Skin of body (tissue), 3 donors: ENCODE measurements at places on chromosomes 3 and 15. TPM values are rescaled to one million over a fixed set of nuclear protein-coding genes. Genes with fewer than 3 reads are reported as not detected.
A peak's percentile ranks its signal among the peaks of the same experiment; 100 is the strongest.

Gene FRMD5
- 0.69 TPM for total RNA-seq

DNA sequence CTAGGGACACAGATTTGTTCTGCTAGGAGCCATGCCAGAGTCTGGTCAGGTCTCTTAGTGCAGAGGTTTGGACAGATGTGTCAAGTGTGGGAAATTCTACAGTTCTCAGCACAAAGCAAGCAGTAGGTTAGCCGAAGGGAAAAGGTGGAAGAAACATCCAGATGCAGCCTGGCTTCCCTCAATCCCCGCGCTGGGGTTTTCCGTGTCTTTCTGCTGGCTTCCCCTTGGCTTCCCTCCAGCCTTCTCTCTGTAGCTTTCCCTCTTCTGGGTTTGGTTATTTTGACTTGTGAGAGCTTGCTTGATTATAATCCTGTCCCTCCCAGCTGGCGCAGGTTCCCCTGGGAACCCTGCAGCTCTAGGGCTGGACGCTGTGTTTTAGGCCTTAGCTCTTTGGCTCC is 4.1 kb downstream of the TF start:
- DNase-seq = no peak

Gene MOBP
- 0.10 TPM for total RNA-seq

- no peak for DNase-seq
These were observed 155.2 kb upstream of the UBE2E1 start for GRCh38 chr3:23650371-23651140.

- no peak for DNase-seq
These were observed 27.8 kb downstream of the DPH3 start for GRCh38 chr3:16236856-16237393.

GRCh38 chr3:193554811-193555210 is at the start of gene ATP13A4:
Gene ATP13A4 (minus strand): TSS chr3:193554895. CDS start chr3:193554799, 96 bp downstream.
- DNase-seq = no peak

GRCh38 chr15:41482110-41482877 is 11.4 kb upstream of the ITPKA start:
- no peak for DNase-seq

GRCh38 chr3:31252216-31253185 is 280.2 kb upstream of the STT3B start:
- DNase-seq = no peak

- DNase-seq = no peak
These were observed 3.1 kb downstream of the CMC1 start for GRCh38 chr3:28244491-28244890.

Gene SLC6A20
- total RNA-seq = 0.39 TPM

- DNase-seq = no peak
These were observed 13.1 kb downstream of the ZBTB47 start for GRCh38 chr3:42666577-42666998.

- DNase-seq = peak; percentile 50
These were observed 26.4 kb downstream of the ASB7 start for GRCh38 chr15:100628746-100629145.

Gene CYP1A1
- 0.69 TPM for total RNA-seq

Gene MST1R
- total RNA-seq = 6.3 TPM

Gene WNT5A
- total RNA-seq = 28.8 TPM

DNA sequence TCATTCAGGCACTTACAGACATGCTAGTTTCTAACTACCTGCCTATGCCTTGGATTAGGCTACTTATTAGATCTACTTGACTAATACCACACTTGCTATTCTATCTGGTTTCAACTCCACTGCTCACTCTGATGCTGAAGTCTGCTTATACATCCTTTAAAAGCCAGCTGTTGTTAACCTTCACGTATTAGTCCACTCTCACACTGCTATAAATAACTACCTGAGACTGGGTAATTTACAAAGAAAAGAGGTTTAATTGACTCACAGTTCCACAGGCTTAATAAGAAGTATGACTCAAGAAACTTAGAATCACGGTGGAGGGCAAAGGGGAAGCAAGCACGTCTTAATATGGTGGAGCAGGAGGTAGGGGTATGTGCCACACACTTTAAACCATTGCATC is 47.7 kb upstream of the ANKRD28 start:
- no peak for DNase-seq

GRCh38 chr3:14391033-14391432 is 11.4 kb upstream of the SLC6A6 start:
- DNase-seq = no peak

Gene ARPC4
- 77.7 TPM for total RNA-seq

Gene C3orf49
- not detected for total RNA-seq

DNA sequence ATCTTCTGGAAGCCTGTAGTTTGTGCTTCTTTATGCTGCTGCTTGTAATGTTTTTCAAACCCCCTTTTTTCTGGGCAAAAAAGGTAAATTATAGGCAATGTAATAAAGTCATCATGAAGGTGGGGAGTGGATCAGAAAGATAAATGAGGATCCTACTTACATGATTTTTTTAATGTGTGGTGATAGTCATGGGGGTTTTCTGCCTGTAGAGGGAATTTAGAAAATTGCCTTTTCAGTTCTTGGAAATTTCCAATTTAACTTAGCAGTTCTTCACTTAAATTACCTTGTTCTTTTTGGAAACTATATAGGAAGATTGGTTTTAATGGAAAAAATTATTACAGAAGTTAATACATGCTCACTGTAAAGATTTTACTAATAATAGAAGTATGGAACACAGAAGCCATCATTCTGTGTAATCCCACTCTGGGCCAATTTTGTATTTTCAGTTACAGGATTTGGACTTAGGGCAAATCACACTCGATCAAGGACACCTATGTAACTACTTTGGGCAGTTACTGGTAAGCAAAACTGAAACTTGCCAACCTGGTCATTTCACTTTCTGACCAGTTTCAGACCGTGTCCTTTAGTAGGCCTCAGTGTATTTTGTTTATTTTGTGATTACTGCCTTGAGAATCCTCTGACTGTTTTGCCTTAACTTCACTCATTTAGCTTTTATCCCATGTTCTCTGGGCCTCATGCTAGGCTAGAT is 10.5 kb upstream of the SCAANT1 start:
- DNase-seq = no peak

DNA sequence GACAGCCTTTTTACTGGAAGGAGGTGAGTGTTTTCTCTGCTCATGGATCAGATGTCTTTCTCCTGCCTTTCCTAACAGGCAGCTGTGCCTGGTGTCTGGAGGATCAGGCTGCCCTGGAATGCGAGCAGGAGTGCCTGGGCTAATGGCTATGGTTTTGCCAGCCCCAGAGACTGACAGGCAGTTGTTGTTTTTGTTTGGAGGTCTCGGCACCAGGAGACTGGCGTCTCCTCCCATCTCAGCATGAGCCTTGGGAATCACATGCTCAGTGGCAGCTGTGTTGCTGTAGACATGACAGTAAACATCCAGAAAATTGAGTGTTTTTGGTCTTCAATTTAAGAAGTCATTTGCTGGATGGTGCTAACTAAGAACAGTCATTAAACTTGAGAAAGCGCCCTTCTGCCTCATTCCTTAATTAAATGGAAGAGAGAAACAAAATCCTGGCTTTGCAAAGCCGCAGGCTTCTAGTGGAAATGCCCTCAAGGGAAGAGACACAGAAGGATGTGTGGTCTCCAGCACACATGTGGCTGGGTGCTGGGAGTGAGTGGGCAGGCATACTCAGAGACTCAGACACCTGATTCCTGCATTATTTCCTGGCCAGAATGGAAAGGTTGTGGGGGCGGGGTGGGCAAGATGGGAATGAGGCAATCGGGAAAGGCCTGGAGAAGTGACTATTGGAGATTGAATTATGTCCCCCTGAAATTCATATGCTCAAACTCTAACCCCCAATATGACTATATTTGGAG is 97.0 kb upstream of the NMNAT3 start:
- no peak for DNase-seq
